Ammon's horn (tissue), 1 donor: ENCODE measurements at places on chromosomes 7 and 10.

GRCh38 chr7:139118805-139119485 is 9.4 kb upstream of the ZC3HAV1 start:
- peak; percentile 20 for DNase-seq

DNA sequence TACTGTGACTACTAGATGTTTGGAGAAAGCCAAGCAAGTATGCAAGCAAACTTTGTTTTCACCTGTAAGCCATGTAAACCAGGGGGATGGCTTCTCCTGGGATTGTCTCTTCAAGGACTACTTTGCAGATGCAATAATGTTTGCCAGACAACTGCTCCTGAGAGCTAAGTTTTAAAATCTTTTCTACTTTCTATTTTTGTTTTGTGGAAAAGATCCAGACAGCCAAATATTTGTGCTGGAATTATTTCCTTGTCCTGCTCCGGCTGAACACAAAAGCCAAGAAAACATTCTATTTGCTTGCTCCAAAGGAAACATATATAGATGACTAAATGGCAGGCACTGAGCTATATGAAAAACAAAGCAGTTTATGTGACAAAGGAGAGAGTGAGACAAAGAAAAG is 51.6 kb downstream of the TFPI2 start:
- no peak for DNase-seq

- peak; percentile 34 for DNase-seq
Measured at GRCh38 chr7:155299535-155300202, 2.0 kb downstream of the INSIG1 start.

- DNase-seq: no peak
Measured at GRCh38 chr10:130553826-130554225, 417.6 kb downstream of the GLRX3 start.

DNA sequence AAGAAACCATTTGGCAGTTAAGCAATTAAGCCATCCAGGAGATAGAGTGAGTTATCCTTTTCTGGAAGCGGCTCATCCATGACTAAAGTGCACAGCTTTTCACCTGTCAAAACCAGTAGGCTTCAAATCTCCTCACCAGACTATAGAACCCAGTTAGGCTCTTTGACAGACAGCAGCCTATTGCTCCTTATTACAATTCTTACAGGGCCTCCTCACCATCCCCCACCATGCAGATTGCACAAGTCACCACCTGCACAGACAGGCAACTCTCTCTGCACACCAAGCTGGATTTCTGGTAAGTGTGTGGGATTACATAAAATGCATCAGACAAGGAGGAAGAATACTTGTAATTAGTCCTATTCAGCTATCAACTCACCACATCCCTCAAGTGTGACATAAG is 301.6 kb downstream of the SNX13 start:
- DNase-seq: no peak

- no peak for DNase-seq
Measured at GRCh38 chr10:101310529-101311184, 43.3 kb upstream of the BTRC start.

DNA sequence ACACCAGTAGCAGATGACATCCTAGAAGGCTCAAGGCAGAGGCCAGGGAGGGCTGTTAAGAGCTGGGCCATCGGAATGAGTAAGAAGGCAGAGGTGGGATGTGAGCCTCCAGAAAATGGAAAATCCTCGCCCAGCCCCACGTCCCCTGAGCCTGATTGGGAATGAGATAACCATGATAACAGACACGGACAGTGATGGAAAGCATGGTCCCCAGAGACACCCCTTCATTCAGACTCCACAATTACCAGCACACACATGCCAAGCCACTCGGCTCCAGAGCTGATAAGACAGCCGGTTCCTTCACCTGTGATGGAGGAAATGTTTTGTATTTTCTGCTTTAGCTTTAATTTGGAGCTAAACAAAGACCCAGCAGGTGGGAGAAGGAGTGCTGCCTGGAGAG is 106.0 kb downstream of the GRID1 start:
- DNase-seq: no peak

- no peak for DNase-seq
Measured at GRCh38 chr7:6346581-6346980, 74.2 kb upstream of the CYTH3 start.

- peak; percentile 56 for DNase-seq
Measured at GRCh38 chr10:71623098-71623985, 96.2 kb downstream of the C10orf105 start.

GRCh38 chr7:158116235-158116634 is 471.4 kb downstream of the PTPRN2 start:
- no peak for DNase-seq

DNA sequence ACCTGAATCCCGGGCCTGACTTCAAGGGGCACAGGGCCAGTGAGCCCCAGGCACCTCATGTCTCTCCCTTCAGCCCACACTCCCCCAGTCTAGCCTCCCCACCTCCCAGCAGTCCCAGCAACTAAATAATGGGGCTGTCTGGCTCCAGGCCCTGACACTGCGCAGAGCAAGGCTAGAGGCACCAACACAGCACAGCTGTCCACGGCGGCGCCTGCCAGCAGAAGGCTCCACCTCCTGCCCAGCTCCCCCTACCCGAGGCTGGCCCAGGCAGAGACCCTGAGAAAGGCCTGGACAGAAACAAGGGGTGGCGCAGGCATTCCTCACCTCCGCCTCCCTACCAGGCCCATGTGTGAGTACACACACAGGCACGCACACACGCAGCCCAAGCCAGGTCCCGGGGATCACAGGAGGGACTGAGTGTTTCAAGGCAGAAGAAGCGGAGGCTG is 6.1 kb downstream of the KCNH2 start:
- peak; percentile 80 for DNase-seq

DNA sequence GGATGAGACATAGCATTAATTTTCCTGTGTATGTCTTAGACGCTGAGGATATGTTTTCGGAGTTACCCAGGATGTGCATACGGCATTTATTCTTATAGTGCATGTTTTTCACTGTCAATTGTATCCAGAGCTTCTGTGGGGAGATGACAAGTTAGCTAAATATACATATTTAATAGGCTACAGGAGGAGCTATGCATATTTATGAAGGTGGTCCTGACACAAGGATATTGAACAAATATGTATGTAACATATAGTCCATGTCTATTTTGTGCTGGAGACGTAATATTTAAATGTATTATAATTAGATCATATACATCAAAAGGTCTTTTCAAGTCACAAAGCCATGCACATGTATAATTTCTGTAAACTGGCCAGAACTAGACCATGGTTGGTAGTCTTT is 16.0 kb downstream of the IL6 start:
- DNase-seq: no peak

- DNase-seq: no peak
Measured at GRCh38 chr10:24894309-24894708, 58.1 kb downstream of the PRTFDC1 start.

GRCh38 chr10:78604721-78605120 is 464.0 kb upstream of the ZMIZ1 start:
- no peak for DNase-seq

- DNase-seq: no peak
Measured at GRCh38 chr7:110835218-110835617, 255.7 kb upstream of the LRRN3 start.

GRCh38 chr7:129343099-129343700 is 91.0 kb upstream of the STRIP2 start:
- peak; percentile 69 for DNase-seq

GRCh38 chr7:158272091-158272490 is 315.5 kb downstream of the PTPRN2 start:
- DNase-seq: no peak

DNA sequence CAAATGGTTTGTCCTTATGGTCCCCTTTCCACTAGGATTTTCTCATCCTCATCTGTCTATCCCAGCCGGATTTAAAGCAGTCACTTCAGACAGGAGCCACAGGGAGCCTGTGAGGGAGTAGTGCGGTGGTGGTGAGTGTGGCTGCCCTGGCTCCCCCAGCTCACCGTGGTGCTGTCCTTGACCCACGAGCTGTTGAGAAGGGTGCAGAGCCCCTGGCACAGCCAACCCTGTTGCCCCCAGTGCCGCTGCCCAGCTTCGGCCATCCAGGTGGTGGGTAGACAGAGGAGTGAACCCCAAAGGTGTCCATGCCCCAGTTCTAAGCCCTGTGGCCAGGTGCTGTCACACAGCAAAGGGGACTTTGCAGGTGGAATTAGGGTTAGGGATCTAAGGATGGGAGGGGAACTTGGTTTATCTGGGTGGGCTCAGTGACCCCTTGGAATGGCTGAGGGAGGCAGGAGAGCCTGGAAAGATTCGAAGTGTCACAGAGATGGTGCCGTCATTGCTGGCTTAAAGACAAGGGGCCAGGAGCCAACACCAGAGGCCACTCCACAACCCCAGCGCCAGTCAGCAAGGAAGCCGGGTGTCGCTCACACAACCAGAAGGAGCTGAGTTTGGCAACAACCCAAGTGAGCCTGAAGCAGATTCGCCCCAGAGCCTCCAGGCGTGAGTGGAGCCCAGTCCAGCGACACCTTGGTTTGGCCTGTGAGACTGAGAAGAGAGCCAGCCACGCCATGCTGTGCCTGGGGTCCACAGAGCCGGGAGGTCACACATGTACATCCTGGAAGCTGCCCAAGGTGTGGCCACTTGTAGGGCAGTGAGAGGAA is 142.4 kb downstream of the ADCY1 start:
- no peak for DNase-seq

DNA sequence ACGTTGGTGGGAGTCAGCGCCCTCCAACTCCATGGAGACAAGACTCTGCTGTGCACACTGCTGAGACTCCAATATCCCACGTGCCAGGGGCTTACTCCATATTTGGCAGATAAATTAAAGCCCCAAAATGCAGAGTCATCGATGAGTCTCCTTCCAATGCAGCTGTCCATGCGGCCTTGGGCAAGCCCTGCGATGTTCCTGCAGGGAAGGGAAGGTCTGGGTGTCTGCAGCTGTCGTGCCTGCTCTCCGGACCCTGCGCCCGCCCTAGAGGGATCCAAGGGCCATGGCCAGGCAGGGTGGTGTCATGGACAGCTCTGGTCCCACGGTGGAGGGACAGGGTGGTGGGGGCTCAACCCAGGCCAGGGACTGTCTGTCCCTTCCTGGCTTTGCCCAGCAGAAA is 185.2 kb downstream of the PTPRN2 start:
- no peak for DNase-seq

DNA sequence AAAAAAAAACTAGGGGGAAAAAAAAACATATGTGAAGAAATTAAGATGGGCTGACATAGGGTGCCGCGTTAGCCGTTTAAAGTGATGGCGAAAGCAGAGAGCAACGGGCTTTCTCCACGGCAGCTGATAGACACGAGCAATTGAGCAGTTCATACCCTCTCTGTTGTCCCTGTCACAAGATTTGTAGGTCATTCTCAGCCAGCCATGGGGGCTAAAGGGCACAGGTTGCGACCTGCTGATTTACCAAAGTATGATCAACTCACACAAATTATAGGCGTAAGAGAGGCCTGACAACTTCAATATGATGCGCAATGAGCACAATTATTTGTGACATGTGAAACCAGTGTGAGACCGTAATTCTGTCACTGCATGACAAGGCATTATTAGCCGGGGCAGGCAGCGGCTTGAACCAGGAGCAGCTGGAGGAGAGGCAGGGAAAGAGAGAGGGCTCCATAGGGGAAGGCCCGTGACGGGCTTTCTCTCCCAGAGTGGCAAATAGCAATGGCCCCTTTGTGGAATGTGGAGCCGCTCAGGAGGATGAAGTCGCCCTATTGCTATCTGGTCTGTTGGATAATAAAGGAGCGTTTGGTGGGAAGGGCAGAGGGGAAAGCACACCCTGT is 195.1 kb upstream of the HABP2 start:
- DNase-seq: no peak

DNA sequence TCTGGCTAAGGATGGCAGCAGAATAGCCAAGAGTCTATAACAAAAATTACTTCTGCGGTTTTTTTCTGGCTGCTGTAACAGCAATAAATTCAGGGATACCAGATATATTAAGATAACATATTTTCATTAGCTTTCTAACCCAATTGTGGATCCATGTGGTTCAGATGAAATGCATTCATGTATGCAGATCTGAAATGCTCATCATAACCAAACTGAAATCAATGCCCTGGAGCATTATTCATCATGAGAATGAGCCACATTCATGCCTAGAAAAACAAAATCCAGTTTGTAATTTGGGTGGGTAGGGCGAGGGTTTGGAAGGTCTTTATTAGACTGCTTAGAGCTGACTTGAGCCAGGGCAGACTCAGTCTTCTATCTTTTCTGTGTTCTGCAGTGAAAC is 69.8 kb upstream of the SEMA3A start:
- DNase-seq: no peak
